ENCODE measurements at places on chromosomes 4 and X.

DNA sequence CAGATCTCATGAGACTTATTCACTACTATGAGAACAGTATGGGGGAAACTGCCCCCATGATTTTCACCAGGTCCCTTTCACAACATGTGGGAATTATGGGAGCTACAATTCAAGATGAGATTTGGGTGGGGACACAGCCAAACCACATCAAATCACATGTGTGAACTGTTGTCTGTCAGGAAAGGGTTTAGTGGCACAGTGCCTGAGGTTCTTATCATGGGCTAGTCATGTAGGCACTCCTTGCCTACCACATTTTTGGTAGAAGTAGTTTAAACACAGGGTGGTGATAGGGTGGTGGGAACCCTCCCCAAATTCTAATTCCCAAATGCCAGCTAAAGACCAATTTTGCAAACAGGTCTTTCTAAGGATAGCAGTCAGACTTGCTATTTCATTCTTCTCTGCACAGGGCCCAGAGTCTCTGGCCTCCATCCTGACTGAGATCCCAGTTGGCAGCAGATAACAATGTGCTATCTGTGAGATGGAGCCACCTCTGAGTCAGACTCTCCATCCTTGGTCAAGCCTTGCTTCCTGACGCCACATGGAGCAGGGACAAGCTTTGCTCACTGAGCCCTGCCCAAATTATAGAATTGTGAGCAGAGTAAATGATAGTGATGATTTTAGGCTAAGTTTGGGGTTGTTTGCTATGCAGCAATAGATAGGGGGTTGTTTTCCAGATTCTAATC lies 33.5 kb upstream of the SETD7 start:
- no peak for DNase-seq

DNA sequence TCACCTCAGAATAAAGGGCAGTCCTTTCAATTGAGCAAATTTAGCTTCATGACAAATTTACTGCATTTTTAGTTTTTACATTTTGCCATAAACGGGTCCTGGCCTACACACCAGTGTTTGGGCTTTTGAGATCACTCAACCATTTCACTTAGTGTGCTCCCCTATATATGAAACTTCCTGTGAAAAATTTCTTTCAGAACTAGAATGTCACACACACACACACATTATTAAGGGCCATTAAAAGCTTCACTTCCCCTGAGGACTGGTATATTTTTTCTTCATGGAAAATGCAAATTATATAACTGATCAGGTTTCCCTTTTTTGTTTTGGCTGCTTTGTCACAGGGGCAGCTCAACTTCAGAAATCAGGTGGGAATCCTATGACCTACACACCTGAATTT lies 206.5 kb downstream of the ENOX2 start:
- no peak for DNase-seq

- no peak for DNase-seq
Observed at GRCh38 chrX:141314441-141314840, 72.1 kb upstream of the SPANXC start.

GRCh38 chr4:140286456-140286855 lies 87.0 kb upstream of the SCOC start:
- DNase-seq, result no peak

GRCh38 chr4:120434756-120435155 lies 368.1 kb upstream of the MAD2L1 start:
- DNase-seq, result no peak

DNA sequence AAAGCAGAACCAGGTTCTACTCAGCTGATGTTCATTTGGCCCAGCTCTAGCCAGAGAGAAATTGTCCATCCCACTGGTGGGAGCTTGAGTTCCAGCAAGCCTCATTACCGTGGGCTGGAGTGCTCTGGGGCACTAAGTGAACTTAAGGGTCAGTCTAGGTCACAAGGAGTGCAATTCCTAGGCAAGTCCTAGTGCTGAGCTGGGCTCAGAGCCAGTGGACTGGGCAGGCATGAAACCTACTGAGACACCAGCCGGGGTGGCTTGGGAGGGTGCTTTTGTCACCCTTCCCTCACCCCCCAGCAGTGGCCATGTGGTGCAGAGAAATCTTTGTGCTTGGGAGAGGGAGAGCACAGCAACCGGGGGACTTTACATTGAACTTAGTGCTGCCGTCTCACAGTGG lies 39.4 kb downstream of the GSX2 start:
- DNase-seq, result no peak

GRCh38 chrX:31464306-31464915 lies 392.6 kb upstream of the FTHL17 start:
- no peak for DNase-seq

DNA sequence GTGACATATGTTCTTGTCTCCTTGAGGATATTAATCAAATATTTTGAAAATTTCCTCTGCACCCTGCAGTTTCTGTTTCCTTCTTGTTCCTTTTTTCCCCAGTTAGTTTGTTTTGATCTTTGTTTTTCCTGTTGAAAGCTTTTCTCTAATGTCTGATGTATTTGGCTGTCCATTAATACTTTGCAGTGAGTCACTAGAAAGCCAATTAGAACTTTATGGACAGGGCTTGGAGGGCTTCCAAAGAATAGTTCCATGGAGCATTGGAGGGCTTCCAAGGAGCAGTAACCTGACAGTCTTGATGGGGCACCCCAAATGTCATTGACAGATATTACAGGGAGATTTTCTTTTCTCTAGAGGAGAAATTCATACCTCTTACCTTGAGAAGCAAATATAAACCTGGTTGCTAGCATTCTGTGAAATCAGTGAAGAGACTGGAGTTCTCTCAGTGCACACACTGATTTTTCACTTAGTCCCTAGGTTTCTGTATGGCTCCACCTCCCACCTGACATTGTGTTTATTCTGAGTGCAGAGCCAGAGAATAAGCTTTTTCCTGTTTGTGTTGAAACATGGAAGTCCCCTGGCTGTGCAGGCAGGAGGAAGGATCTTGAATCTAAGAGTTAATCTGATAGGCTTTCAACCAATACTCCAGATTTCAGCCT lies 26.5 kb downstream of the SPARCL1 start:
- no peak for DNase-seq

DNA sequence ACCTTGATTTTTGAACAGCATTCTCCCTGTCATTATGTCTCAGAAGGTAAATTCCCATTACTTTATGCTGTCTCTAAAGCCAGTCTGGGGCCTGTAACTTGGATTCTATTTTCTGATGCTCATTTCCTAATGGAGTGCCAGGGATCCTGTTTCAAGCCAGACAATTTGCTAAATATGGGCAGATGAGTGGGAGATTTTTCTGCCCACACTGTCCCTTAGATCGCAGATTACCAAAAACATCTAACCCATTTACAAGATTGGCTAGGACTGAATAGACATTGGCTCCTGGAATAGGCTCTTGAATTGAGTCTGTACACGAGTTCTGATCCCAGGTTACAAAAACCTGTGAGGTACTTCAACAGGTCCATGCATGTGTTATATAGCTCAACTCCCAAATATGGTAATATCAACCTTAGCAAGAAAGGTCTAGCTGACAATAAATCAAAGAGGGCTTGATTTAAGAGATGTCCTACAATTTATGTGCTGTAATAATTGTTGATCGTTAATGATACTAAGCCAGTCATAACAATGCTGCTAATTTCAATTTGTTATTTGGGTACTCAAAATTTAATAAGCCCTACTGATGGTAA lies 5.7 kb downstream of the GPC3 start:
- no peak for DNase-seq

GRCh38 chr4:131348263-131348662 lies 1800.8 kb upstream of the PCDH10 start:
- no peak for DNase-seq

DNA sequence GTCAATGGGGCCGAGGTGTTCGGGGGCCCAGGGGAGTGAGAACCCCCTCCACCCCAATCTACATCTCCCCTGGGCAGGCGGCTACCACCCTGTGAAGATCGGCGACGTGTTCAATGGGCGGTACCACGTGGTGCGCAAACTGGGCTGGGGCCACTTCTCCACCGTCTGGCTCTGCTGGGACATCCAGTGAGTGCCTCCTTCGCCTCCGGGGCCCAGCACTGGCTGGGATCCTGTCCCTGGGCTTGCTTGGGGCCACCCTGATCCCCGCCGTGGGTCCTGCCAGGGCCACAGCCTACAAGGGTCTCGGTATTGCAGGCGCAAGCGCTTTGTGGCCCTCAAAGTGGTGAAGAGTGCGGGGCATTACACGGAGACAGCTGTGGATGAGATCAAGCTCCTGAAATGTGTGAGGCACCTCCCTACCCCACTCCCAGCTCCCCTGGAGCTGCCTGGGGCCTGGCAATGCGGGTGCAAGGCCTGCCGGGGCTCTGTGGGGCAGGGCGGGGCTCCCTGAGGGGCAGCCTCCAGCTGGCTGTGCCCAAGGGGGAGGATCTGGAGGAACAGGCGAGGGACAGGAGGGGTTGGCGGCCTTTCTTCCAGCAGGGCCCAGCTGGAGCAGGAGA lies 697 bp downstream of the SRPK3 start:
- no peak for DNase-seq

DNA sequence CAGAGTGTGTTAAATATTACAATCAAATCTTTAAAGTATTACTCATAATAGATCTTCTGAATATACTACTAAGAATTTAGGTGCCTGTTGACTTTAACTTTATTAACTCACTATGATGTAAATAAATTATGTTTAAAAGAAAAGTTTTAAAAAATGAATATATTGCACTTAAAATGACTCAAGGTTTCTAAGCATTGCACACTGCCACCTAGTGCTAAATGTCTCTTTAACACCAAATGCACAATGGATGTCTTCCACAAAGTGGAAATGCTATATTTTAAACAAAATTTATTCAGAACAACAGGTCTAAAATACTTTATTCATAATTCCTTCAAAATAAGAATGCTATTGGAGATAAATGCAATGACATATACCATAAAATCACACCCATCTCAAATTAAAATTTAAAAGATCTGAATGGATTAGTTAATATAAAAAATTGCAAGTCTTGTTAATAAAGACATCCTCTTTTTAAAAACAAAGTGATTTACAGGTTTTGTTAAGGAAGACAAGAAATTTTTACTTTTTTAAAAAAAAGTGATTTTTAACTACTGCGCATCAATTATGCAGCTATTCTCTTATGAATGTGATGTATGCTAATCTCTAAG lies 5.5 kb downstream of the INPP4B start:
- no peak for DNase-seq

GRCh38 chr4:156594624-156595023 lies 377.0 kb downstream of the PDGFC start:
- DNase-seq, result no peak

GRCh38 chrX:74490247-74490646 lies 69.0 kb downstream of the SLC16A2 start:
- no peak for DNase-seq

DNA sequence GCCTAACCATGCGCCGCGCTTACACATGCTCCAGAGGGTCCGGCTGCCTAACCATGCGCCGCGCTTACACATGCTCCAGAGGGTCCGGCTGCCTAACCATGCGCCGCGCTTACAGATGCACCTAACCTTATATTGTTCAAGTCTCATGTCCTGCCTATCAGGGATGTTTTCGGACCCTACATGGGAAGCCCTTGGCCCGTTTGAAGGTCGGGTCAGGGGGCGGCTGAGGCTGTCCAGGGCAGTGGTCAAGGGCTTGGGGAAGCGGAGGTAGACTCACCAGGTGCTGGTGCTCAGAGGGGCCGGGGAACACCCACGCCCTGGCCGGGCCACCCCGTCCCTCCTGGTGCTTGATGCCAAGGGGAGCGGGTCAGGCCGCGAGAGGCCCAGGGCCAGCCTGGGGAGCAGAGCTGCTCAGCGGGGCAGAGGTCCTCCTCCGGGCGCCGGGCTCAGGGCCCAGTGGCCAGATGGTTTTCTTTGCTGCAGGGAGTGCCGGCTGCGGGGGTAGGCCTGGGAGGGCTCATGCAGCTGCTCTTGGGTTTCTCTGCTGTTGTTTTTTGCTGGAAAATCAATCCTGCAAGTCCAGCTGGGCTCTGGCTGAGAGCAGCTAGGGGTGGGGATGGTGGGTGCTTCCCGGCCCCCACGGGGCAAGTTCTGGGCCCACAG lies 35.4 kb upstream of the SPON2 start:
- no peak for DNase-seq

DNA sequence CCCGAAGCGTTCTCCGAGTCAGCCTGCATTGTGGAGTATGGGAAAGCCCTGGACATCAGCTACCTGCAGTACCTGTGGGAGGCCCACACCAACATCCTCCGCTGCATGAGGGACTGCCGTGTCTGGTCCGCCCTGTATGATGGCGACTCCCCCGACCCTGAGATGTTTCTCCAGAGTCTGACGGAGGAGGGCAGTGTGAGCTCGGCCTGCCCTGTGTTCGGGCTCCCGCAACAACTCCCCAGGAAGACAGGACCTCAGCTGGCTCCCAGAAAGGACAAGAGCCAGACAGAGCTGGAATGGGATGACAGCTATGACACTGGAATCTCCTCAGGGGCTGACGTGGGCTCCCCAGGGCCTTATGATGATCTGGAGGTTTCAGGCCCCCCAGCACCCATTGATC lies 111.3 kb downstream of the GATB start:
- no peak for DNase-seq

DNA sequence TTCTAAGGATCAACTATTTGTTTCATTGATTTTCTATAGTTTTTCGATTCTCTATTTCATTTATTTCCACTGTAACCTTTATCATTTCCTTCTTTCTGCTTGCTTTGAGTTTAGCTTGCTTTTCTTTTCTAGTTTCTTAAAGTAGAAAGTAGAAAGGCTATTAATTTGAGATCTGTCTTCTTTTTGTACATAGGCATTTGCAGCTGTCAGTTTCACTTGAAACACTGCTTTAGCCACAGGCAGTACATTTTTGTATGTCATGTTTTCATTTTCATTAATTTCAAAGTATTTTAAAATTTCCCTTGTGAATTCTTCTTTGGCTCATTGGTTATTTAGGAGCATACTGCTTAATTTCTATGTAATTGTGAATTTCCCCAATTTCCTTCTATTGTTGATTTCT lies 152.2 kb downstream of the SH3KBP1 start:
- DNase-seq, result no peak

GRCh38 chrX:3532581-3533085 lies 180.8 kb downstream of the PRKX start:
- DNase-seq, result no peak

DNA sequence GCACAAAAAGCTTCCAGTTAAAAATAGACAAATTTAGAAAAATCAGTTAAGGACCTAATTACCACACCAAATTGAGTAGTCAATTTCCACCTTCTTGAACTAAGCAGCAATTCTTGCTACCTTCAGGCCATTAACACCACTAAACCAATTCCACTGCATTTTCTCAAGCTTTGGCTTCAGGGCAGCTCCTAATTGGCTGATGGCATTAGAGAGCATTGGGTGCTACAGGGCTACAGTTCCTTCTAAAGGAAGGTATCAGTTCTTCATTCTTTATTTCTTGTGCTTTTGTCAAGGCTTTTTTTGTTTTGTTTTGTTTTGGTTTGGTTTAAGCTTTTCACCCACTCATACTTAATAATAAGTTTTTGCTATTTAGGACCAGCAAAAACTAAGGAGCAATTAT lies 90.2 kb upstream of the FAM241A start:
- no peak for DNase-seq

Data from activated CD8-positive, alpha-beta memory T cell treated with anti-CD3 and anti-CD28 coated beads, Interleukin-2, amount 50 U/mL, for 4 hours (primary cell).